Stimulated activated CD4-positive, alpha-beta T cell treated with anti-CD3 and anti-CD28 coated beads, Interleukin-4, amount 100 ng/mL, for 48 hours (primary cell): ENCODE measurements at places on chromosomes 5 and 9.

GRCh38 chr5:102792705-102793104 is 37.6 kb downstream of the PAM start:
- no peak for DNase-seq

GRCh38 chr9:105975886-105976645 is 281.7 kb downstream of the TMEM38B start:
- no peak for DNase-seq

DNA sequence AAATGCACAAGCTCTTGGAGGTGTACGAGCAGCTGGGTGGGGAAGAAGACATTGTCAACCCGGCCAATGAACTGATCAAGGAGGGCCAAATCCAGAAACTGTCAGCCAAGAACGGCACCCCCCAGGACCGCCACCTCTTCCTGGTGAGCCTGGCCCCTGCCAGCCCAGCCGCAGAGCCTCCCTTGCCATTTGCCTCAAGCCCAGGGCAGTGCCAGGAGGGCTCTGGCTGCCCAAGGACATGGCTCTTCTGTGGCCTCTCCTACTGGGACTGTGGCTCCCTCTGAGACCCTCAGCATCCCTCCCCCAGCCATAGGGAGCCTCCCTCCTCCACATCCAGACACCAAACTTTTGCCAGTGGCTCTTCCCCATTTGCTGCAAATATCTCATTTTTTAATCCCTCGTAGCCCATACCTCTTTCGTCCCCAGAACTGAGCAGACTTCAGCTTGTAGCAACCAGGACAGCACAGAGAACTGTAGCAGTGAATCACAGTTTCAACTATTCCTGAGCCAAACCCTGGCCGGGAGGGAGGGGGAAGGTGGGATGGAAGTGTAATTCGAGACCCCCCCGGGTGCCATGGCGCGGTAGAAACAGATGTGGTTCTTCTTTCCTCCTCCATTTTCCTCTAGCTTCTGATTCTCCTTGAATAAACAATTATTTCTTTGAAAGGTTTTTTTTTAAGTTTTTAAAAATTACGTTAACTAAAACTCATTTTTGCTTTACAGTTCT is 44.5 kb upstream of the SUSD3 start:
- DNase-seq = no peak

- no peak for DNase-seq
Observed at GRCh38 chr9:83070261-83070660, 7.3 kb upstream of the RASEF start.

GRCh38 chr5:141512390-141512910 is 23.6 kb downstream of the PCDHGC5 start:
- DNase-seq = peak; percentile 83

DNA sequence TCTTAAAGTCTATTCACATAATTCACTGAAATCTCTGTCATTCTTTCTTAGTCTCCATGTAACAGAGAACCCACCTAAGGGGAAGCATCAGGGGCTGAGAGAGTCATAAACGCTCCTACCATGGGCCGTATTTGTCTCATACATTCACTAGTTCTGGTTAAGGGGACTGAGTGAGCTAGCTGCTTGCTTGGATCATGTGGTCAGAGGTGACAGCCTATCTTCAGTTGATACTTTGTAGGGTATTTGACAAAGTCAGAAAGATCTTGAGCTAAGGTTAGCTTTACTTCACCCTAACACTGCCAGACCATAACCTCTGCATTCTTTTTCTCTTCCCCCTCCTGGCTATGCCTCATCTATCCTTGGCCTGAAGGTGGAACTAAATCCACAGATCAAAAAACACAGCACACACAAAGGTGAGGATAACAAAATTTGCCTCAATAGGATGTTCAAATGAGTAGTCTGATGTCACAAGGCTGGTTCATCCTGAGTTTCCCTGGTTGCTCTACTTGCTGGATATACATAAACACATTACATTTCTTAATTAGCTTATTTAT is 66.5 kb downstream of the MARCHF3 start:
- no peak for DNase-seq

DNA sequence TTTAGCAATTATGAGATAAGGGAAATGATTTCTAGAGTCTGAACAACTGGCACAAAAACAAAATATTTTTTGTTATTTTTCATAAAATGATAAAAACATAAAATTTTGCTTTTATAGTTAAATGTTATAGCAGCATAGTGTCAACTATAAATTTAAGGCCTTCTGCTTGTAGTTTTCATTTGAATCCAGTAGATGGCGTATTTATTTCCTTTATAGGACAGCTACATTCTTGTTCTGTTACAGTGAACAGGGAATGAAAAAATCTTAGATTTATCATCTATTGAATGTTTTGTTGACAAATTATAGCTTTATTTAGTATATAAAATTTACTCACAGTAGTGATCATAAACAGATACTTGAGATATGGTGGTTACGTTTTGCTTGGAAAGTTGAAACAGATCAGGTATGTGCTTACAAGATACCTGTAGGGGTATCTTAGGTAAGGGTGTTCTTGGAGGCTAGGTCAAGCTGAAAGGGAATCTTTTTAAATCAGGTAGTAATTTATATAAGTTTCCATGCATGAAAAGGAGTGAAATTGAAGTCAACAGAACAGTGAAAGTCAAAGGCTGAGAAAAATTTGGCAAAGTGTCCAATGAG is 239.3 kb upstream of the GRIN3A start:
- no peak for DNase-seq

GRCh38 chr9:69645488-69645887 is 26.7 kb downstream of the APBA1 start:
- no peak for DNase-seq
